ENCODE measurements at places on chromosomes 7 and 10.
A peak's percentile ranks its signal among the peaks of the same experiment; 100 is the strongest.

DNA sequence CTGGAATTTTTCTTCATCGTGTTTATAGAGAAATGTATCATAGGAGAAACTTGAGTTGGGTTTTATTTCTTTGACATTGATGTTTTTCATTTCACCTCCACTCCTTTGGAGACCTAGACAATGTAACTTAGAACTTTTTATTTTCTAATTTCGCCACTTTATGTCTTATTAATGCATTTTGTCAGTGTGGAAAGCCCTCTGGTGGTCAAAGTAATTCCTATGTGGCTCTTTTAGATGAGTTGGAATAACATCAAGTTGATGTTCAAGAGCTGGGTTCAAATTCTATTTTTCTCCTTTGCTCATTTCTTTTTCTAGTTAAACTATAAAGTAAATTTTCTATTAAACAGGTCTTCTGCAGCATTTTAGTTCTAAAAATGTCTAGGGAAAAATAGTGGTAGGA is 478.6 kb downstream of the LRMDA start:
- DNase-seq: no peak

- no peak for DNase-seq
These were observed 185.1 kb upstream of the KLF6 start for GRCh38 chr10:3969876-3970666.

- DNase-seq: no peak
These were observed 117.1 kb downstream of the FGFR2 start for GRCh38 chr10:121481180-121481579.

- DNase-seq: no peak
These were observed 6.3 kb downstream of the CALN1 start for GRCh38 chr7:72405871-72406270.

DNA sequence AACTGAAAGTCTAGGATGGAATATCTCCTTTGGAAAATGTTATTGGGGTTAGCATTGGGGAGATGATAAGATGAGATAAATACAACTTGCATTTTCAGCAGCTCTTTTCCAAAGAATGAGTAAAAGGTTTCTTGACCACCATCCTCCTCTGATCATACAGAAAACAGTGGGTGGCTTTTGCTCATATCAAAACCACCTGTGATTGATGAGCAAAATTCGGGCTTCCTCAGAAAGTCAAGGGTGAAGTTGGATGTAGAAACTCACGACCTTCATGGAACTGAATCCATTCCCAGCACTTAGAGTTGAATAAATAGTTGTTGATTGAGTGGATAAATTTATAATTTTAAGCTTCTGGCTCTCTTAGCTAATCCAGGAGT is 158.4 kb downstream of the DNAJB6 start:
- DNase-seq: no peak

DNA sequence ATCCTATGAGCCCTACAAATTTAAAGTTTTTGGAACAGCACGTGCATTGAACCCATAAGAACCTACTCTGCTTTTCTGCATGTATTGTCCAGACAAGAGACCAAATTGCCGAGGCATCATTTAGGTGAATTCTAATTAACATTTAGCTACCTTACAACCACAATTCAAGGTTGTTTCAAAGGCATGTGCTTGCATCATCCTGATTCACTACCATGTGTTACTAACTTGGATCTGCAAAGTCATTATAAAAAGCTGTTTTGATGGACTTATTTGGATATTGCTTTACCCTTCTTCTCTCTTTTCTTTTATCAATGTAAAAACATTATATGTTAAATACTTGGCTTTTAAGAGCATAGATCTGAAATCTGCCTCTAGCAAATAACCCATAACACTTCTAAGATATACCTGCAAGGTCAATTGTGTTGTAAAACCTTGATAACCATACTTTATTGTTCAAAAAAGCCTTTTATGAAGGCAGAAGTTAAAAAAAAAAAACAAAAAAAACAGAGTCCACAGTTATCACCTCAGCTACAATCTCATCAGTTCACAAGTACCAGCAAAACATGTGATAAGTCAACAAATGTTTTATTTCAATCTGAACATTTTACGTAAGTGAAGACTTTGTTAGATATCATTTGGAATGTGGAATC is 51.9 kb downstream of the CFTR start:
- DNase-seq: no peak

- DNase-seq: no peak
These were observed 73.7 kb upstream of the CAMK2B start for GRCh38 chr7:44398953-44399574.

DNA sequence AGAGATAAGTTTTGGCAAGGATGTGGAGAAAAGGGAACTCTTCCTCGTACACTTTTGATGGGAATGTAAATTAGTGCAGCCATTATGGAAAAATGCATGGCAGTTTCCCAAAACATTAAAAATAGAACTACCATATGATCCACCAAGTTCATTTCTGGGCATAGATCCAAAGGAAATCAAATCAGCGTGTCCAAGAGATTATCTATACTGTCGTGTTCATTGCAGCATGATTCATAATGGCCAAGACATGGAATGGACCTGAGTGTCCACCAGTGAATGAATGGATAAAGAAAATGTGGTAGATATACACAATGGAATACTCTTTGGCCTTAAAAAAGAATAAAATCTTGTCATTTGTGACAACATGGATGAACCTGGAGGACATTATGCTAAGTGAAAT is 70.3 kb upstream of the RSU1 start:
- no peak for DNase-seq

DNA sequence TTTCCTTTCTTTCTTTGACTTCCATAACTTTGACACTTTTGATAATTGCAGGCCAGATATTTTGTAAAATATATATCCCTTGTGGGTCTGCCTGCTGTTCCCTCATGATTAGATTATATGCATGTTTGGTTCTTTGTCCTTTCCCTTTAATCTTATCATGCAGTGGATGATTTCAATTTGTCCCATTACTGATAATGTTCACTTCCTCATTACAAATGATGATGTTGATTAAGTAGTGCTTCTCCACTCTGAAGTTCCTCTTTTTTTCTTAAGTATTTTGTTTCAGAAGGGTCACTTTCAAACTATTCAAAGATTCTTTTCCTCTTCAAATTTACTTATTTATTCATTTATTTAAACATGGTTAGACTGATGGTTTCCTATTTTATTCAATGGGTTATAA is 898.1 kb downstream of the XPNPEP1 start:
- no peak for DNase-seq

DNA sequence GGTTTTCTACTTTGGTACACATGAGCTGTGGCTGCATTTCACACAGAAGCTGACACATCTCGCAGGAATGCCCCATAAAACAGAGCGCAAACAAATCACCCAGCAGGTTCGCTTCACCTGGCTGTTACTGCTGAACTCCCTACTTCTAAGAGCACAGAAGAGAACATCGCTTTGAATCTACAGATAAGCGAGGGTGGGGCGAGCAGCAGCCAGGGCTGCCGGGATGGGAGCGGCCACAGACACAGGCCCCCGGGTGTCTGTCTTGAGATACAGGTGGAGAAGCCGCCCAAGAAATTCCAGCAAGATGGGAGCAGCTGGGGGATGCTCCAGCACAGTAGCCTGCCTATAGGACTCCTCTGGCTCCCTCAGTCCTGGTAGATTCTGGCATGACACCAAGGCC is 27.4 kb downstream of the OGDHL start:
- DNase-seq: no peak

DNA sequence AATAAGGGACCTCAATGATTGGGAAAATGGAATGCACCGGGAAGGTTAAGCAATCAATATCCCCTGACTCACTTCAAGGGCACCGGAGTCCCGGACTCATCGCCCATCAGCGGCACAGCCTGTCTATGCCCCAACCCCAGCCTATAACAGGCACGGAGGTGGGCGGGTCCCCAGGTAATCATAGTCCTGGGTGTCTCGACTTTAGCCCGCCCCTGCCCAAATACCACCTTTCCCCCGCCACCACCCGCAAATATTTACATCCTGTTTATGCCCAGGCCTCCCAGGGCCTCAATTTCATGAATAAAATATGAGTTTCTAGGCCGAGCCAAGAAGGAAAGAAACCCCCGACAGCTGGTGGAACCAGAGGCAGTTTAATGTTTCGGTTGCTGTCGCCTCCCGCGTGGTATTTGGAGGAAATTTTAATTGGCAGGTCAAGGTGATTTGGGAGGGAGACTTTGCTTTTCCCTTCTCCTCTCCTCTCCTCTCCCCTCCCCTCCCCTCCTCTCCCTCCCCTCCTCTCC is 15.6 kb upstream of the RFC2 start:
- peak; percentile 61 for DNase-seq

- no peak for DNase-seq
These were observed 145.3 kb upstream of the FAM3C start for GRCh38 chr7:121541457-121541856.

DNA sequence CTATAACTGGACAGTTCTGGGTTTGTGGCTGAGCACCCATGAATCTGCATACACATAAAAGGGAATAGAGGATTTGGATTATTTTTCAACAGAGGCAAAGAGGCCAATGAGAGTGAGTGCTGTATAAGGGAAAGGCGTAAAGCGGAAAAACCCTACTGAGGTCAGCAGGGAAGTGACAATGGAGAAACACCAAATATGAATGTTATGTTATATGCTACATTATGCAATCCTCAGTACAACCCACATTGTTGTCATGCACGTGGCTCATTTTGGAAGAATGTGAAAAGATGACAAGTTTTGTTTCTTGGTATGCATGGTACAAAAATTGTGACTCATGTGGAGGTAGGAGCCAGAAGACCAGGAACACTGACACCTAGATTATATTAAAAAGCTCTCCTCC is 113.6 kb upstream of the AMPH start:
- no peak for DNase-seq

- DNase-seq: no peak
These were observed 61.5 kb downstream of the SRPK2 start for GRCh38 chr7:105327201-105327600.

GRCh38 chr7:45192621-45193041 is 35.0 kb downstream of the RAMP3 start:
- DNase-seq: no peak

GRCh38 chr10:43127442-43127841 is 10.8 kb upstream of the CSGALNACT2 start:
- no peak for DNase-seq

DNA sequence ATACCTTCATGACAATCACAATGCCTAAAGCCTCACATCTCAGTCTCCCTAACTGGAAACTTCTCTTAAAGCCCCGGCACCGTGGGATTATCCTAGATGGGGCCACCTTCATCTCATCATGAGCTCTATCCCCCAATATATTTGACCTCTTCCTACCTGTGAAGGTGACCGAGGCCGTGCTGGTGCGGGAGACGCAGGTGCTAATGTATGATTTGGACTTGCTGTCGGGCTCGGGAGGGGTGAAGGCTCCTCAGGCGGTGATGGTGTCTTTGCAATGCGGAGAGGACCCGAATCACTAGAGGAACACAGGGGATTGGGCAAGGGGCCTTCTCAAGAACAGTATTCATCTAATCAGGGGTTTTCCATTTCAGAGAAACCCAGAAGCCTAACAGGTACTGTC is 168.4 kb downstream of the AMPH start:
- DNase-seq: no peak

Measured in amygdala (tissue), 56 donors.